ENCODE measurements at places on chromosomes 5 and 9. TPM values are rescaled to one million over a fixed set of nuclear protein-coding genes. Genes with fewer than 3 reads are reported as not detected.
A peak's percentile ranks its signal among the peaks of the same experiment; 100 is the strongest.

PCDHB11 gene
- 2.8 TPM for total RNA-seq

F12 gene
- not detected for total RNA-seq

PCDHB12 gene
- 1.1 TPM for total RNA-seq

SPINK1 gene
- 1.8 TPM for total RNA-seq

PCDHGB4 gene
- total RNA-seq: 7.1 TPM

GABRA6 gene
- total RNA-seq: not detected

FCN2 gene
- total RNA-seq: not detected

DNA sequence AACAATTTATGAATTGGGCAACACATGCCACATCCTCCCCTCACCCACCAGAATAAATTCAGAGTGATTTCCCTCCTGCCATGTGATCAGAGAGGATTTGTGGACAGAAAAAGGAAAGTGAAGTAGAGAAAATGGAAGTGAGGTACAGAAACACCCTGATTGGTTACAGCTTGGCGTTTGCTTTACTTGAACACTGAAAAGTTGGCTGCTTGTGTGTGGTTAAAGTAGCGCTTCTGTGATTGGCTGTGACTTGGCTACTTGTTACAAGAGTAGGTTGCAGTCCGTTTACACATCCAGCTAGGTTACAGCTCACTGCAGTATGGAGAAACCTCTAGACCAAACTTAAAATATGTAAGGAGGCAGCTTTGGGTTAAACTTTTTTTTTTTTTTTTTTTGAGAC, 205.2 kb upstream of the ZNF608 start:
- no peak overlapping the region for H3K27ac ChIP-seq
- H3K4me1 ChIP-seq: peaks cover 10% of the 10 kb centered on the region
- H3K27me3 ChIP-seq: no peaks in the 10 kb centered on the region
- DNase-seq: no peak

GRCh38 chr5:15026011-15026893, 154.7 kb upstream of the ANKH start:
- no peaks in the 10 kb centered on the region for H3K36me3 ChIP-seq
- H3K27me3 ChIP-seq: peaks cover 4% of the 10 kb centered on the region
- H3K4me3 ChIP-seq: no peak overlapping the region

GRCh38 chr9:37617832-37618231, 25.4 kb upstream of the TOMM5 start:
- no peaks in the 10 kb centered on the region for H3K36me3 ChIP-seq
- H3K27me3 ChIP-seq: peaks cover 5% of the 10 kb centered on the region
- no peak for DNase-seq
- no peak overlapping the region for H3K4me3 ChIP-seq

DNA sequence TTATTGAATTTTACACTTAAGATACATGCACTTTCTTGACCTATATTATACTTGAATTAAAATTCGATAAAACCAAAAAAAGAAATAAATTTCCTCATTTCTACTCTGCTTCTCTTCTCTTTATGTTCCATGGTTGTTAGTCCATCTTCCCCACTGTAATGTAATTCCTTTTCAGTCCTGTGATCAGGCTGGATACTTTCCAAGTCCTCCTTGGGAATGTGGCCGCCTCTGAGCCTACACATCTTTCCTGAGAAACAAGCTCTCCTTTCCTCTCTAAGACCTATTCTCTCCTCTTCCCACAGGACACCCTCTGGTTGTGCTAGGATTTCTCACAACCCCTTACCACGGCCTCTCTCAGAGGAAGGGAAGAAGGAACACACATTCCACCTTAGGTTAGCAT, 285.1 kb downstream of the DNAH5 start:
- no peak overlapping the region for H3K27ac ChIP-seq
- no peaks in the 10 kb centered on the region for H3K36me3 ChIP-seq
- DNase-seq: no peak
- no peak overlapping the region for H3K4me3 ChIP-seq
- H3K4me1 ChIP-seq: no peaks in the 10 kb centered on the region

GRCh38 chr5:138033907-138034306, 1.0 kb upstream of the FAM13B start:
- H3K4me3 ChIP-seq: no peak overlapping the region
- no peaks in the 10 kb centered on the region for H3K36me3 ChIP-seq
- no peaks in the 10 kb centered on the region for H3K27me3 ChIP-seq
- peaks cover 41% of the 10 kb centered on the region for H3K4me1 ChIP-seq
- H3K27ac ChIP-seq: peak overlapping the region; percentile 99
- no peak for DNase-seq

- H3K27ac ChIP-seq: no peak overlapping the region
- no peak for DNase-seq
- no peaks in the 10 kb centered on the region for H3K27me3 ChIP-seq
- H3K4me3 ChIP-seq: no peak overlapping the region
- peaks cover 7% of the 10 kb centered on the region for H3K4me1 ChIP-seq
- no peaks in the 10 kb centered on the region for H3K36me3 ChIP-seq
Observed at GRCh38 chr9:123763910-123764588, 165.9 kb downstream of the DENND1A start.

DNA sequence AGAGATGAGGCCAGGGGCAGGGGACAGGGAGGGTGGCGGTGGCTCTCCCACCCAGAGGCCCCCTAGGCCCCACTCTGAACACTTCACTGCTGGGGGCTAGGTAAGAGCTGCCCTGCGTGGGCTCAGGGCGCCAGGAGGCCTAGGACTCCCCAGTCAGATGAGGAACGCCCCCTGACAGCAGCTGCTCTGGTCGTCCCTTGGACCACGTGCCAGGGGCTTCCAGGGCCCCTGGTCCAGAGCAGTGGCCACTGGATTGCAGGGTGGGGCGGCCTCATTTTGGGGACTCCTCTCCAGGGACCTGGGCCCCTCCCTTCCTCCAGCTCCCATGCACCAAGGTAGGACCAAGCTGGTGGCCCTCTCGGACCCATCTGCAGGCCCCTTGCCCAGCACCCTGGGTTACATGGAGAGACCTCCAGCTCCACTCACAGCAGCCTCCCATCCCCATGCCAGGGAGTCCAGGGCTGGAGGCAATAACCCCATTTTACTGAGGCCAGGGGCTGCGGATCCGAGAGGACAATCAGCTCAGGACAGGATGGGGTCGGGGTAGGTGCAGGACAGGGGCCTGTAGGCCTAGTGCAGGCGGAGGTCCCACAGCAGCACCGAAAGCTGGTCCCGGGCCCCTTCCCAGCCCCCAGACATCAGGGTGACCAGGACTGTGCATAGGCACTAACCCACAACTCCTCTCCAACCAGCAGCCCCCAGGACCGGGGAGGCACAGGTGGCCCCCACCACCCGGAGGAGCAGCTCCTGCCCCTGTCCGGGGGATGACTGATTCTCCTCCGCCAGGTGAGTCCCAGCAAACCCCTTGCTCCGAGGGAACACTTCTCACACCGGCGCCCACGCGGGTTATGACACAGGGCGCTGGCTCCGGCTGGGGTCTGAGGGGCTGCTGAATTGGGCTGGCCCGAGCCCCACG, 1.5 kb downstream of the EGFL7 start:
- no peak for DNase-seq
- no peaks in the 10 kb centered on the region for H3K27me3 ChIP-seq
- H3K4me1 ChIP-seq: peaks cover 28% of the 10 kb centered on the region
- H3K36me3 ChIP-seq: no peaks in the 10 kb centered on the region
- H3K4me3 ChIP-seq: peak overlapping the region; percentile 83
- peak overlapping the region; percentile 98 for H3K27ac ChIP-seq

GRCh38 chr5:140327589-140327988, 18.8 kb downstream of the HBEGF start:
- no peaks in the 10 kb centered on the region for H3K27me3 ChIP-seq
- H3K36me3 ChIP-seq: no peaks in the 10 kb centered on the region
- H3K4me3 ChIP-seq: no peak overlapping the region
- no peak for DNase-seq
- peak overlapping the region; percentile 12 for H3K27ac ChIP-seq

DNA sequence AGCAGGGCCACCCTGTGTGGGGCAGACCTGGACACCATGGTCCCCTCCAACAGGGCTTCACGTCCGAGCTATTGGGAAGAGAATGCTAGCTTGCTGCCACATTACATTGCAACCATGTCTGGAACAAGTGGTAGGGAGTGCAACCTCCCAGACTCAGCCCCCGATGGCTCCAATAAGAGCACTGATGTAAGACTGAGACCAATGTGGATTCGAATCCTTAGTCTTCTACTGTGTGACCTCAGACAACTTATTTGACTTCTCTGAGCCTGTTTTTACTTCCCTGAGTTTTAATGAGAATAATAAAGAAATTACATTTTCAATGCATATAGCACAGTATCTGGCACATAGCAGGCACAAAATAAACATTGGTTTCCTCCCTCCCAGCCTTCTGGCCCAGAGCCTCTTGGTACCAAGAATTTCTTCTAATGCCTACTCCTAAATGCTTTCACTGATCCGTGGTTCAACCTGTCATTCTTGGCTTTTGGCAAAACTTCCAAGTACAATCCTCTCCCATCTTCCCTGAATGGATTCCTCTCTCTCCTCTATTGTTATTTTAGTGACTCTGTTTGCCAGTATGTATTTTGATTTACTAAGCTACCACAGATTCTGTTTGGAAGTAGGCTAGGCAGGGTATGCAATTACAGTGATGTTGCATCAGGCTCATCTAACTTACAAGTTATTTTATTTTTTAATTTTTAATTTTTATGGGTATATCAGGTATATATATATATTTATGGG, 34.6 kb upstream of the COL15A1 start:
- H3K4me3 ChIP-seq: no peak overlapping the region
- H3K4me1 ChIP-seq: peaks cover 16% of the 10 kb centered on the region
- H3K27ac ChIP-seq: peak overlapping the region; percentile 81
- no peaks in the 10 kb centered on the region for H3K27me3 ChIP-seq

DNA sequence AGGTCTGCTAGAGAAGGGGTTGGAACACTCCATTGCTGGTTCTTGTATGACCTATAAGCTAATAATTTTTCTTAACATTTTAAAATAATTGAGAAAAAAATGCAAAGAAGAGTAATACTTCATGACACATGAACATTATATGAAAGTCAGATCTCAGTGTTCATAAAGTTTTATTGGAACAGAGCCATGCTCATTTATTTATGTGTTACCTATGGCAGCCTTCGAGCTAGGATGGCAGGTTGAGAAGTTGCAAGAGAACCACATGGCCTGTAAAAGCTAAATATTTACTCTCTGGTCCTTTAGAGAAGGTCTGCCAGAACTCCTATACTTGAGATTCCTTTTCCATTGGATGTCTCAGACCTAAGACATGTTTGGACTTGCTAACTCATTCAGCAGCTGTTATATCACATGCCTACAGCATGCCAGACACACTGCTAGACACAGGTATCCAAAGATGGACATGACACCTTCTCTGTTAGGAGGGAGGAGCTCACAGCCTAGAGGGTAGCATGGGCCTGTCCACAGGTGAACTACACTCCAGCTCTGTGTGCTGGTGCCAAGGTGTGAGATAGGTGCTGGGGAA, 304.3 kb downstream of the ARHGAP26 start:
- H3K27ac ChIP-seq: no peak overlapping the region
- H3K27me3 ChIP-seq: no peaks in the 10 kb centered on the region
- no peak overlapping the region for H3K4me3 ChIP-seq

- no peak overlapping the region for H3K27ac ChIP-seq
- no peak overlapping the region for H3K4me3 ChIP-seq
- no peak for DNase-seq
Observed at GRCh38 chr5:128234928-128235641, 151.5 kb downstream of the SLC12A2 start.
